Activated T-helper 2 cell treated with anti-CD3 and anti-CD28 coated beads, Interferon-gamma antibody, Interleukin-2, Interleukin-4, amounts not matched to agents 10 μg/mL and 5 μg/mL and 100 μg/mL, durations not matched to agents 14 hours and 24 hours and 36 hours (primary cell): ENCODE measurements at places on chromosomes 11 and 22.

DNA sequence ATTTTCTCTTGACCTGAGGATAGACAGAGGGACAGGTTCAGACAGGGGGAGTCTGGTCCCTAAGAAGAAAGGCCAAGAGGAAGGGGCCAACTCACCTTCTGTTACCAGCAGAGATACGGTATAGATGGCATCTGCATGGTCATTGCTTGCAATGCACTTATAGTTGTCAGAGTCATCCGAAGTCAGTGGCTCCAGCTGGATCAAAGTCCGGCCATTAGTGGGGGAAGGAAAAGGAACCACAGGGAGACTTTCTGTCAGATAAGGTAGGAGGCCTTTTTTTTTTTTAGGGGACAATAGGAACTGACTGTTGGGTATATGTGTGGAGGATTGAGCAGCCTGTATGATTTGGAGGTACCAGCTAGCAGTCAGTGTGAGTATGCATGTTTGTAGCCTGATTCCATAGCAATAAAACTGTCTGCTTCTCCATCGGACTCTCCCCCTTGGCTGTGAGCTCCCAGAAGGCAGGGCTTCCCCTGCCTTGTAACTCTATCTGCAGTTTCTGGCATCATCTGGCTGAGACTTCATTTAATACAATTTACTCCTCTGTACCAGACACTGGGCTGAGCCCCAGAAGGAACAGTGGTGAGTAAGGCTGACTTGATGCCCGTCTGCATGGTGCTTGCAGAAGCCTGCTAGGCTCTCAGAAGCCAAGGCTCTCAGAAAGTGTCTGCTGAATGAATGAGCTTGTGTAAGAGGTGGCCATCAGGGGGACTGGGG lies 5.7 kb downstream of the IGSF22 start:
- DNase-seq, result no peak

GRCh38 chr22:35313311-35314121 lies 13.8 kb downstream of the TOM1 start:
- DNase-seq, result no peak

- no peak for DNase-seq
These were observed 72.2 kb downstream of the LARGE2 start for GRCh38 chr11:45994371-45995341.

DNA sequence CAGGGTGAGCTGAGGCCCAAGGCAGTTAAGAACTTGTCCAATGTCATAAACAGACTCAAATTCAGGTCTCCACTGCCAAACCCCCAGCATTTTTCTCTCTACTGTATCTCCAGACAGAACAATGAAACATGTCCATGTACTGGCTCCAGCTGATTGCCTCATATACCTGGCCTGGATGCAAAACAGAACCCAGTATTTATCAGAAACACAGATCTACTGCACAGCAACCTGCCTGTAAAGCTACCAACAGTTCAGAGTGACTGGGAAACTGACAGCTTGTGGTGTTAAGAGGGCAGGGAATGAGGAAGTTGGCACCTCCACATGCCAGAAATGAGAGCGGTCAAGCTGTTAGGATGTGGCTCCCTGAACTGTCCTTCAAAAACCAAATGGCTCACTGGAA lies 41.6 kb downstream of the C11orf71 start:
- no peak for DNase-seq

DNA sequence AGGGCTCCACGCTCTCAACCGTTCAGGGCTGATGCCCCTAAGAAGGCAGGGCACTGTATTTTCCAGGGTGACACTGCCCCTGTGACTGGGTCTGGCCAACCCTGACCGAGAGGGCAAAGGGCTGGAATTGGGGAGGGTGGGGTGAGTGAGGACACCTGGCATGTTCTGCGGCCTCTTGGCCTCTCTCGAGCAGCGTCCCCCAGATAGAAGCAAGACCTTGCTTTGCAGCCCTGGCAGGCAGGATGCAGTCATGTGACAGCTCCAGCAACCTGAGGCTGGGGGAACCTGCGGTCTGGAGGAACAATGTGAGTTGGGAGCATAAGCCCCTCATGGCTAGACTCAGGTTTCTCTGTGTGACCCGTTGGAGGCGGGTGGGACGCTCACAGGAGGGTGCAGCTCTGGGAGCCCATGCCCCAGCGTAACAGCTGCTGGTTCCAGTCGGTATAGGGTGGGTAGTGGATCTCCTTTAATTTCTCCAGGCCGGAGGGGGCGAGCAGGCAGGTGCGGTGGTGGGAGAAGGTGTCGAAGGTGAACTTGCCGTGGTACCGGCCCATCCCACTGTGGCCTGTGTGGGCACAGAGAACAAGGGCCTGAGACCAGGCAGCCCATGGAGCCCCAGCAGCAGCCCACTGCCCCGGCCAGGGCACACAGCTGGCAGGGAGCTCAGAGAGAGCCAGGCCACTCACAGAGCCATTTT lies 11.4 kb downstream of the ALDH3B2 start:
- DNase-seq, result no peak

DNA sequence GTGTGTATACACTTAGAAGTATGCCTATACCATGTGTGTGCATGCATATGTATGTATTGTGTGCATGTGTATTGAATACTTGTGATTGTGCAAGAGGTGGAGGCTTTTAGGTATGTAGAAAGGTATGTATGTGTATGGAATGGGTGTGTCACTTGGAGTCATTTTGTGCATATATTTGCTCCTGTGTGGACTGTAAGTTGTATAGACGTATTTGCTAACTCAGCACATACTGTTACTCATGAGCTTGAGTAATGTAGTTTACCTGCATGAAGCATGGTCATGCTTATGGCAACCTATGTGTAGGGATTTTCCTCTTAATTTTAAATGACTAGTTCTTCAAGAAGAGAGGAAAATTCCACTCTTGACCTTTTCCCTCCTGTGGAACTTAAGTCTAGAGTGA lies 507.6 kb upstream of the LARGE1 start:
- DNase-seq, result no peak
